ENCODE measurements at places on chromosomes 12 and 14.
A peak's percentile ranks its signal among the peaks of the same experiment; 100 is the strongest.

- DNase-seq: no peak
Measured at GRCh38 chr12:31715283-31715825, 13.5 kb downstream of the AMN1 start.

DNA sequence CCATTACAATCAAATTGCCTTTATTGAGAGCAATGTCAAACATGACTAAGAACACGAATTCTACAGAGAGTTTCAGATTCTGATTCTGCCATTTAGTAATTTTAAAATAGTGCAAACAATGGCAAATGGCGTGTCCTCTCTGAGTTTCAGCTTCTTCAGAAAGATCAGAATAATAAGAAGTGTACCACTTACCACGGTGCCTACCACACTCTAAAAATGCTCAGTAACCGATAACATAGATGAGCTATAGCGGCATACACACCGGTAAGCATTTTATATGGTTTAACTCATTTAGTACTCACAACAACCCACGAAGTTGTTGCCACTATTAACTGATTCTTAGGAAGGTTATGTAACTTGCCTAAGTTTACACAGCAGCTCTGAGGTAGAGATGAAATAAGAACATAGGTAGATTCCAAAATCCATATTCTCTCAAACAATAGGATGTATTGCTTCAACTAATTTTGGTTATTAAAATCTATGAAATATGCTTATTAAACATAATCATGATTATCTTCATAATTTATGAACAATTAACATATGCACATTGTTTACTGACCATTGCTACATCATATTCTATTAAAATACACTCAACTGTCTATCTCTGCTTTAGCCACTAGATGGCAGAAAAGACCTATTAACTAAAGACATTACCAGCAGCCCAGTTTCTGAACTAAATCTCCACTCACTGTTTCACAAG is 38.3 kb downstream of the SLC6A15 start:
- no peak for DNase-seq

DNA sequence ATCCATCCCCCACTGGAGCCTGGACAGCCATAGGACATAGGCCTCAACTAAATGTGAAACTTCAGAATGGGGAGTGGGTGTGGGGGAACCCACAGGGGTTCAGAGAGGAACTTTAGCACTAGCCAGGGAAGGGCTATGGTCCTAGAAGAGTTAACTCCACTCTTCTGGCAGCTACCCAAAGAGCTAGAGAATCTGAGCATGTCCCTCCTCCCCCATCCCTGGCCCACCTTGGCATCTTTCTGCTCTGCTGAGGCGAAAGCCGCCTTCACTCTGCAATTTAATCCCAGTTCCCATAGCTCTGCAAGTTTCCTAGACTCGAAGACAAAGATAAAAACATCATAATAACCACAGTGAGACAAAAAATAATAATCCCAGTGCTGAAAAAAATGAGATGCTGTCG is 214.7 kb upstream of the RTL1 start:
- no peak for DNase-seq

DNA sequence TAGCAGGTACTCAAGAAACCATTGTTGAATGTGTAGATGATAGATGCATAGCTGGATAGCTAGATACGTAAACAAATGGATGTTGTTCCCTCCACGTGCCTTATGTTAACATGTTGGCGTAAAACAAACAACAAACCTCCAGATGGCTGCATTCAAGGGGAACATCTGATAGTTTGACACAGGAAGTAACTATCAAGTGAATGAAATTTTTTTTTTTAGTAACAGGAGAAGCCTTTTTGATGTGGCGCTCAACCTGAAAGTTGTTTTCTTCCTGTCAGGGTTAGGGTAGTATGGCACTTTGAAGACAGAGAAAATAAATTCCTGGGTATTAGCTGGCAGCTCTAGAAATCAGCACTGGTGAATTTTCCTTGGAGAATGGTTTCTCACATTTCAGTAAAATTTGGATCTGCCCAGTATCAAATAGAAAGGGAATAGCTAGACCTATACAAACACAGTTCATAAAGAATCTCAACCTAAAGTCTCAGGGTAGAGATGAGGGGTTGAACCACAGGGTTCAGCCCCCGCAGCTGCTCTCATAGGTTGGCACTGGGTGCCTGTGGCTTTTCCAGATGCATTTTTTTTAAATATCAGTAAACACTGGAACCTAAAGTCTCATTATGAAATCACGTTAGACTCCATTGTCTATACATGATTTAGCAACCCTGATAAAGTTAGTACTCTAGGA is 18.8 kb upstream of the RAP1B start:
- DNase-seq: peak; percentile 67

All from NCI-H510A (cell line).